ENCODE measurements at places on chromosomes 12 and 14.

GRCh38 chr12:39846971-39847650 is 227.5 kb upstream of the ABCD2 start:
- DNase-seq: no peak

- no peak for DNase-seq
Observed at GRCh38 chr12:2251526-2252209, 198.9 kb downstream of the CACNA1C start.

- no peak for DNase-seq
Observed at GRCh38 chr12:11981121-11981733, 89.5 kb upstream of the BCL2L14 start.

GRCh38 chr12:95328708-95329107 is 111.1 kb downstream of the VEZT start:
- no peak for DNase-seq

- DNase-seq: no peak
Observed at GRCh38 chr14:32593290-32593942, 264.3 kb downstream of the AKAP6 start.

GRCh38 chr12:132129007-132129406 is 15.1 kb downstream of the DDX51 start:
- DNase-seq: no peak

DNA sequence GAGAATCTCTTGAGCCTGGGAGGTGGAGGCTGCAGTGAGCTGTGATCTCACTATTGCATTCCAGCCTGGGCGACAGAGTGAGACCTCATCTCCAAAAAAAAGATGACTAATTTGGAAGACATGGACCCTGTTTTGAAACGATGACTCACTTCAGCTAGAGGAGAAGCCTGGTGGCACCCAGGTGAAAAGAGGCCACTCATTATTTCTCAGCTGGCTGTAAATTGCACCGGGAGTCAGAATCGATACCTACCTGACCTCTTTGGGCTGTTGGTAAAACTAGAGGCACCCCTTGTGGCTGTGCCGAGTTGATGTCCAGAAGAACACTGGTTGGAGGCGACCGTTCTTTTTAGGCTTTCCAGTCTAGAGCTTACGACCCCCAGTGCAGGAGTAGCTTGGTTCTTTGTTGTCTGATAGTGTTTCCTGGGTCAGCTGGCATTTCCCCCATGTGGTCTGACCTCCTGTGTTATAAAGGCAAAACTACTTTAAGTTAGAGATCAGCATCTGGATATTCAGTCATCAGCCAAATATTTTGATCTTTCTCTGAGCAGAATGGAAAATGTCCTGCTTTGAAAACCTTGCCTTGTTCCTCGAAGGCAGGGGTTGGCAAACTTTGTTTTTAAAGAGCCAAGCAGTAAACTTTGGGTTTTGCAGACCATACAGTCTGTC is 93.2 kb downstream of the CHST11 start:
- no peak for DNase-seq

- DNase-seq: no peak
Observed at GRCh38 chr12:28223858-28224257, 33.6 kb downstream of the CCDC91 start.

- no peak for DNase-seq
Observed at GRCh38 chr12:104462931-104463339, 6.2 kb downstream of the CHST11 start.

- DNase-seq: no peak
Observed at GRCh38 chr14:69358966-69359365, 39.1 kb downstream of the ERH start.

GRCh38 chr12:120984351-120984898 is 6.1 kb downstream of the HNF1A start:
- DNase-seq: no peak

- no peak for DNase-seq
Observed at GRCh38 chr12:32033406-32033805, 73.2 kb upstream of the BICD1 start.

DNA sequence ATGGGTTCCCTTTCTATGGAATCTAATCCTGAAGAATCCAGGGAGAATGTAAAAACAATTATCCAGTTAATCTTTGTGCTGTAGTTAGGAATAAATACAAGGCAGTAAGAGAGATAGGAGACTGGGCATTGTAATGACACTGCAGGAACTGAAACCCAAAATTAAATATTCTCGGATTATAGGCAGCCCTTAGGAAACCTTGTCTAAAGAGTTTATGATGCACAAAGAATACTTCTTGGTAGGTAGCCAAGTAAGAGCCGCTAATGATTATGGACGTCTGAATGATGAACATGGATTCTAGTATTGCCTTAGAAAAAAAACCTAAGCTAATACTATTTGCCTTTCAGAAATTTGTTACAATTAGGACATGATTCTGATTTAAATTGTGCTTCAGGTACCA is 165.4 kb upstream of the LRIG3 start:
- no peak for DNase-seq

DNA sequence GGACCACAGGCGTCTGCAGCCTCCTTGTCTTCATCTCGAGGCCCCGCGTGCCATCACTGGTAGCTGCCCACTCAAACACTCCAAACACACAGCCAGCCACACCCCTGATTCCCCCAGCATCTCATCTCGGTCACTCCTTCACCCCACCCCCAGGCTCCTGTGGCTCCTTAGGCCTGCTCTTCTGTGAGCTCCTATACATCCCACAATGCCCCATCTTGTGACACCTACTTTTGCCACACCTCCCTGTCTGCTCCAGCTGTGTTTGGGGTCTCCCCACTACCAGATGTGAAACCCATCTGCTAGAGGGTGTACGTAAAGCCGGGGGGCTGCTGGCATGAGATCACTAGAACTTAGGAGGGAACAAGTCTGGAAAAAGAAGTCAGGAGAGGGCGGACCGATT is 4.1 kb downstream of the AKT1 start:
- no peak for DNase-seq

GRCh38 chr12:56350662-56351061 is 9.2 kb downstream of the STAT2 start:
- DNase-seq: no peak

- no peak for DNase-seq
Observed at GRCh38 chr14:49574038-49574437, 12.1 kb downstream of the RPS29 start.

DNA sequence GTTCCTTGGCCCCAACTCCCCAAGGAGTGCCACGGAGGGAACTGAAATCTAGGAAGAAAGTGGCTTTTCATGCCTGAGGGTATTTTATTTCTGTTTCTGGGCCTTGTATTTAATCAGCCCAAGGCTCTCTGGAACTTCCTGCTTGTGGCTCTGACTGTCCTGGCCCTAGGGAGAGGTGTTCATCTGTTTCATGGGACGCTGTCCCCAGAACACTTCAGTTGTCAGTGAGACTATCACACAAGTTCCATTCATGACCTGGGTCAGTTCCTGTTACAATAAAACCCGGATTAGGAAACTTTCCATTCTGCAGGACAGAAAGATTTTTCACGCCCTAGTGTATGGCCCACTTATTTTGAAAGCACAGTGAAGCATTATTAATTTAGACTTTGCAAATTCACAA is 18.5 kb upstream of the TC2N start:
- DNase-seq: no peak

DNA sequence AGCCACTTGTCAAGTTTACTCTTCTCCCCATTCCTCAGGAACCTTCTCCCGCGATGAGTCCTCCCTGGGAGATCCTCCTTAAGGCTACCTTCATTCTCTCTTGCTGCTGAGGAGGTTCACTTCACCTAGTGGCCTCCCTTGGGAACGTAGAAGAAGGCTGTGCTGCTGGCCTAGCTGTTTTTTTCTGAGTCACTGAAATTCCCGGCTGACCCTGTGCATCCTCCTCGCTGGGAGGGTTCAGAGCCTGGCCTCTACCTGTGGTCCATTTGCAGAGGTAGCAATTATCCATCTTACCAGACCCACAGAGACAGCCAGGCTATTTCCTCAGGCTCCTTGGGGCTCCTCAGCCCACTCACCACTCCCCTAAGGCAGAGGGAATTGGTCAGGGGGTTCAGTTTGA is 4.6 kb downstream of the KRT82 start:
- DNase-seq: no peak

DNA sequence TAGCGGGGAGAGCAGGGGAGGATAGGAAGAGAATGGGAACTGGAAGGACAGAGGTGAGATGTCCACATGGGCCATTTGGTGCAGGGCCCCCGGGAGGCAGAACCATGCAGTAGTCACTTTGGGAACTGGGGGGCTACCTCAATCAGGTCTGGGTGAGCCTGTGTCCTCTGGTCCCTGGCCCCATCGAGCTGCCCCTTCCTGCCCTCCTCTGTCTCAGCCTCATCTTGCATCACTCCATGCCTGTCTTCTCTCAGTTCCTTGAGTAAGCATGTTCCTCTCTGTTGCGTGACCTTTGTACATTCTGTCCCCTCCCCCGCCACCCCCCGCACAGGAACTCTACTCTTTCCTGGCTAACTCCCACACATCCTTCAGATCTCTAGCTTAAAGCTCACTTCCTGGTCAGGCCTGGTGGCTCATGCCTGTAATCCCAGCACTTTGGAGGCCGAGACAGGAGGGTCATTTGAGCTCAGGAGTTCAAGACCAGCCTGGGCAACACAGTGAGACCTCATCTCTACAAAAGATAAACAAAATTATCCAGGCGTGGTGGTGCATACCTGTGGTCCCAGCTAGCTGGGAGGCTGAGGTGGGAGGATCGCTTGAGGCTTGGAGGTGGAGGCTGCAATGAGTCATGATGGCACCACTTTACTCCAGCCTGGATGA is 23.2 kb downstream of the FOS start:
- DNase-seq: peak; percentile 24

- no peak for DNase-seq
Observed at GRCh38 chr12:954741-955140, 5.2 kb upstream of the RAD52 start.

DNA sequence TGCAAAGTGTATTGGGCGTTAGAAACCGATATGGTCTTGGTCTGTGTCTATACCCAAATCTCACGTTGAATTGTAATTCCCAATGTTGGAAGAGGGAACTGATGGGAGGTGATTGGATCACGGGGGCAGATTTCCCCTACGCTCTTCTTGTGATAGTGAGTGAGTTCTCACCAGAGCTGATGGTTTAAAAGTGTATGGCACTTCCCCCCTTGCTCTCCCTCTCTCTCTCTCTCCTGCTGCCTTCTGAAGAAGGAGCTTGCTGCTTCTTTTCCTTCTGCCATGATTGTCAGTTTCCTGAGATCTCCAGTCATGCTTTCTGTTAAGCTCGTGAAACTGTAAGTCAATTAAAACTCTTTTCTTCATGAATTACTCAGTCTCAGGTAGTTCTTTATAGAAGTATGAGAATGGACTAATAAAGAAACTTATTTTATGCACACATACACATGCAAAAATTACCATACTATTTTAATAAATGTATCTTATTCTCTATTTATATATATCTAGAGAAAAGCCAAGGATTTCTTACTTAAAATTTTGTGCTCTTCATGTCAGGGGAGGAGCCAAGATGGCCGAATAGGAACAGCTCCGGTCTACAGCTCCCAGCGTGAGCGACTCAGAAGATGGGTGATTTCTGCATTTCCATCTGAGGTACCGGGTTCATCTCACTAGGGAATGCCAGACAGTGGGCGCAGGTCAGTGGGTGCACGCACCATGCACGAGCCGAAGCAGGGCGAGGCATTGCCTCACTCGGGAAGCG is 1891.0 kb upstream of the FLRT2 start:
- no peak for DNase-seq

DNA sequence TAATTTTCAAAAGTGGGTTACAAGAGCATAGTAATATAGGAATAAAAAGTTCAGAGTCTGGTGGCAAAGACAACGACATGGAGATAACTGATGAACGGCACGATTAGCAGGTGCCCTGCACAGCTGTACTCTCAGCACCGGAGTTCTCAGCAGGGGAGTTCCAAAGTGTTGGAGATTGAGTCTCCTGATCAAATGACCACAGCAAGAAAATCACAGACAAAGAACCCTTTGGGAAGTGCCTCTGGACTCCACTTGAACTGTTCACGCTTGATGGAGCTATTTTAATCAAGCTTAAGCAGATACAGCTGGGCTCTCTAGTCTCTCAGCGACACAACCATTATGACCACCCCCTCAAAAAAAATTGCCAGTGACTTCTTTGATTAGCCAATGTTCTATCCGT is 153.1 kb downstream of the ALG10B start:
- DNase-seq: no peak

DNA sequence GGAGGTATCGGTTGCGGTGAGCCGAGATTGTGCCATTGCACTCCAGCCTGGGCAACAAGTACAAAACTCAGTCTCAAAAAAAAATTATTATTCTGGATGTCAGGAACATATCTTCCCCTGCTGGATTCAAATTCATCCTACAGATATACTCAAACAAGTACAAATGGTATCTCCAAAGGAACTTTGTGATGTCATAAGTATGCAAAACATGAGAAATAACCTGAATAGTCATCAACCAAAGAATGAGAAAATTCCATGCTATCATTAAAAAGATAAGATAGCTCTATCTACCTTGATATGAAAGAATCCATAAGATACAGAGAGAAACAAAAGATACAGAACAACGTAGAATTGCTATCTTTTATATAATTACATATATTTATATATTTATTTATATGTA is 67.7 kb downstream of the EEA1 start:
- DNase-seq: no peak

DNA sequence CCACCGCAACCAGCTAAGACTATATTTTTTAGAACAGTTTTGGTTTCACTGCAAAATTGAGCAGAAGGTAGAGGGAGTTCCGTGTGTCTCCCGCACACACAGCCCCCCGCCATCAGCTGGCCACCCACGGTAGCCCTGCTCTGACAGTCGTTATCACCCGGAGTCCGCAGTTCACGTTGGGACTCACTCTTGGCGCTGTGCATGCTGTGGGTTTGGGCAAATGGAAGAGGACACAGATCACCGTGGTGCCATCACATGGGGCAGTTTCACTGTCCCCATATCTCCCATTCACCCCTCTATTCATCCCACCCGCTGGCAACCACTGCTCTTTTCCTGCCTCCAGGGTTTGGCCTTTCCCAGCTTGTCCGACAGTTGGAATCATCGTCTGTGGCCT is 31.8 kb upstream of the ULK1 start:
- no peak for DNase-seq

GRCh38 chr12:80116735-80117134 is 17.4 kb downstream of the OTOGL start:
- DNase-seq: no peak

DNA sequence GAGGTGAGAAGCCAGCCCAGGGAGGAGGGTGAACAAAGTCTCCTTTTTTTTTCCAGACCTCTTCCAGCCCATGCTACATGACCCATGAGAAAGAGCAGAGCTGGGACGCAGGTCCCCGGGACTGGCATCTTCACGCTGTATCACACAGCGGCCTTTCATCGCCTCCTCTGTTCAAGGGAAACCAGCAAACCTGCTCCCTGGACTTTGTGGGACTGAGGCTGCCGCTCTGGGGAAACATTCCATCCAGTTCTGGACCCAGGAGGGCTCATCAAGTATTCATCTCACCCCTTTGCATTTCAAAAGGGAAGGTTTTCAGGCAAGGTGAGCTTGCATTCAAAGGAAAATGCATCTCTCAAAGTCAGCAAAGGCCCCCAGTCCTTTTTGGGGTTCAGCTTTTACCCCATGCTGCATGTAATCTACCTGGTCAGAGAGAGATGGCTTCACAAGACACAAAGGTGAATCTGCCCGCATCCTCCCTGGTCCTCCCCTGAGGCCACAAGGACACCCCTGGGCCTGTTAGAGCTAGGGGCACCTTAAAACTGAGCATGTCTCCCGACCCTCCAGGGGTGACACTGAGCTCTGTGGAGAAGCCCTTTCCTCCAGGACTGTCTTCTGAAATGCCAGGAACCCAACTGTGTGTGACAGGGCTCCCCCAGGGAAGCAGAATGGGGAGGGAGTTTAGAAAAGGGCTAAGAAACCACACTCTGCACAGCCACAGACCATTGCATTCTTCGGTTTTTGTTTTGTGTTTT is 21.2 kb upstream of the MEG3 start:
- no peak for DNase-seq

GRCh38 chr12:114954511-114955055 is 270.6 kb upstream of the TBX3 start:
- no peak for DNase-seq

GRCh38 chr14:103932791-103933490 is 4.7 kb downstream of the TDRD9 start:
- DNase-seq: no peak

Measured in stimulated activated CD4-positive, alpha-beta T cell treated with anti-CD3 and anti-CD28 coated beads, TNF-alpha, amount 100 ng/mL, for 48 hours (primary cell).